ENCODE measurements at places on chromosomes 3 and 15. TPM values are rescaled to one million over a fixed set of nuclear protein-coding genes. Genes with fewer than 3 reads are reported as not detected.

CHL1 gene
- total RNA-seq = not detected

GP9 gene
- not detected for total RNA-seq

SLC51B gene
- not detected for total RNA-seq

DNAJB8 gene
- total RNA-seq = not detected

GASK1A gene
- under 0.01 TPM for total RNA-seq

SLC9C1 gene
- under 0.01 TPM for total RNA-seq

SPRED1 gene
- 15.8 TPM for total RNA-seq

SLC24A5 gene
- total RNA-seq = not detected

TMEM45A gene
- total RNA-seq = 21.6 TPM

MORC1 gene
- total RNA-seq = not detected

RETNLB gene
- not detected for total RNA-seq

TERB2 gene
- total RNA-seq = not detected

KLHL40 gene
- not detected for total RNA-seq

ADAMTS17 gene
- total RNA-seq = under 0.01 TPM

TMIE gene
- not detected for total RNA-seq

BCHE gene
- total RNA-seq = 15.4 TPM

SAMMSON gene
- total RNA-seq = not detected

COL6A5 gene
- total RNA-seq = not detected

LRRC31 gene
- total RNA-seq = not detected

APBA2 gene
- total RNA-seq = 22.7 TPM

BDH1 gene
- total RNA-seq = 3.1 TPM

ARGFX gene
- total RNA-seq = not detected

TMCO5A gene
- total RNA-seq = not detected

CADPS gene
- total RNA-seq = not detected

SHC4 gene
- total RNA-seq = 0.51 TPM

VILL gene
- 2.2 TPM for total RNA-seq

CP gene
- total RNA-seq = not detected

DCBLD2 gene
- total RNA-seq = 19.4 TPM

ZBED2 gene
- under 0.01 TPM for total RNA-seq

DCLK3 gene
- total RNA-seq = not detected

GRK7 gene
- total RNA-seq = not detected

RHCG gene
- not detected for total RNA-seq

HCLS1 gene
- 17.3 TPM for total RNA-seq

DUOXA2 gene
- total RNA-seq = not detected

SH2D7 gene
- total RNA-seq = not detected
